ENCODE measurements at places on chromosomes 12 and 14.

GRCh38 chr12:98870504-98870903 is 225.4 kb downstream of the APAF1 start:
- DNase-seq, result no peak

DNA sequence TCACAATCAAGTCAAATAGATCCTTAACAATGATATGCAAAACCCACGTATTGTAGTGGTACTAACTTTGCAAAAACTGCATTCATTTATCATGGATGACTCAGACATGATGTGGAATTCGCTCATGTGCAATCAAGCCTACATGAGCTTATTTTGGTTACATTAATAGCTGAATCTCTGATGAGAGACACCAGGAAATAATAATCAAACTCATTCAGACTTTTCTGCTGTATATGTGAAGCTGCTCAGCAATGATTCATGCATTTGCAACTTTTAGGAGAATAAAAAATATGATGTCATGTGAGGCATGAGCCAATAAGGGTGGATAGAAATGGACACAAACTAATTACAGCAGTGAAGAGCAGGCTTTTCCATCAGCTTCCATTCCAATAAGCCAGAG is 1075.8 kb upstream of the TMEM132C start:
- no peak for DNase-seq

GRCh38 chr12:53481939-53482586 is 17.2 kb downstream of the MAP3K12 start:
- no peak for DNase-seq

DNA sequence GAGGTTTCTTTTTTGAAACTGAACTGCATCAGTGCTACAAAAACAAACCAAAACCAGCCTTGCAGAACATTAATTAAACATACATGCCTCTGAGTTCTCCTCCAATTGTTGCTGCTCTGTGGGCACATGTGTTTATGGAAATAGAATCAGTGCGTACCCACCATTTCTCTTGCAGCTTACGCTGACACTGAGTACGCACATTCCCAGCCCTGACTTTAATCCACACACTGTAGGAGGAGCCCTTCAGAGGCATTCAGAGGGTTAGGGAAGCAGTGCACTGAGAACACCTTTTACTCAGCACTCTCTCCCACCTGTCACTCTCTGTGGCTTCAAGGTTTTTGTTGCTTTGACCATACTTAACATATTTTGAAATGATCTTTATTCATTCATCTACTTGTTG is 250.5 kb upstream of the PWP1 start:
- DNase-seq, result no peak

DNA sequence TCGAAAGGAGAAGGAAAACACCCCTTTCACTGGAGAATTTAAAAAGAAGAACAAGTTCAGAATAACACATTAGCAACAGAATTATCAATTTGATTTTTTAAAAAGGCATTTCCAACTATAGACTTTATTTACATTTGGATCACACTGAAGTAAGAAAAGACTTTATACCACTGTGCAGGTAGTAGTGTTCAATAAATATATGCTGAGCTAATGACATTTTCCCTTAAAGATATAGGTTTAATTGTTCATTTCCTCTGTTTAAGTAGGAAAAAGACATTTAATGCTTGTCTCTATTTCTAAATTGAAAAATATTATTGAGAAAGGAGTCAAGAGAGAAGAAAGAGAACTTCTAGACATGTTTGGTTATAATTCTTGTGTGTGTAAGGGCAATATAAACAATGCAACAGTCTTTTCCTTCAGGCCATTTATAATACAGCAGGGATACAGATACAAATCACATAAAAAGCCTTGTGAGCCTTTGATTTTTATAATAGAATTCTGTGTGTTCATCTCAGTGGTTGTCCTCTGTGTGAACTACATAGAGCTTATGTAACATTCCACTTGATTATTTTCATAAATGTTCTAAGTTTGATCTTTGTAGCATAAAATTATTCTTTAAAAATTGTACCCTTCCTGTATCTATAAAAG is 48.7 kb upstream of the PZP start:
- DNase-seq, result no peak

GRCh38 chr12:65875640-65876071 is 51.4 kb downstream of the HMGA2 start:
- no peak for DNase-seq

Measured in SJCRH30 (cell line).